ENCODE measurements at places on chromosomes 7 and 10.

GRCh38 chr10:67599597-67599996, 96.4 kb downstream of the CTNNA3 start:
- DNase-seq = no peak

- DNase-seq = no peak
Observed at GRCh38 chr7:130881091-130881798, 147.2 kb upstream of the KLF14 start.

DNA sequence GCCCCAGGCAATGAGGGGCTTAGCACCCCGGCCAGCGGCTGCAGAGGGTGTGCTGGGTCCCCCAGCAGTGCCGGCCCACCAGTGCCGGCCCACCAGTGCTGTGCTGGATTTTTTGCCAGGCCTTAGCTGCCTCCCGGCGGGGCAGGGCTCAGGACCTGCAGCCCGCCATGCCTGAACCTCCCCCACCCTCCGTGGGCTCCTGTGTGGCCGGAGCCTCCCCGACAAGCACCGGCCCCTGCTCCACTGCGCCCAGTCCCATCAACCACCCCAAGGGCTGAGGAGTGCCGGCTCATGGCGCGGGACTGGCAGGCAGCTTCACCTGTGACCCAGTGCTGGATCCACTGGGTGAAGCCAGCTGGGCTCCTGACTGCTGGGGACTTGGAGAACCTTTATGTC, 3.5 kb upstream of the ACSL5 start:
- DNase-seq = no peak

GRCh38 chr10:14873090-14873760, 5.4 kb upstream of the SUV39H2 start:
- DNase-seq = no peak

GRCh38 chr10:11045995-11046775, 28.5 kb downstream of the CELF2 start:
- no peak for DNase-seq

DNA sequence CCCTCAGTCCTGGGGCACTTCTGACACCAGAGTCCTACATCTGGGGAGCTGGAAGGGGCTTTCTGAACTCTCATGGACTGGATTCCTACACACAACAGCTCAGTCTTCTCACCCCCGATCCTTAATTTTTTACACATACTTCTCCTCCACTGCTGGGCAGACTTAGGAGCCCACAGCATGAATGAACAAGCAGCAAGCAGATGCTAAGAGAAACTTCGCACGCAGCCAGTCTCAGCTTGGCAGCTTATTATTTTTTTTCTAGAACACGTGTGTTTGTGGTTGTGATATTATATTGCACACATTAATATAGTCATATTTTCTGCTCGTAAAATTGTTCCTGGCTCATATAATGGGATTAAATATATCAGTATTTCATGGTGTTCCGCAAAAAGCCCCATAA, 50.9 kb upstream of the LOXL4 start:
- no peak for DNase-seq

Measured in stimulated activated CD8-positive, alpha-beta memory T cell treated with anti-CD3 and anti-CD28 coated beads, Interleukin-4, amount 100 ng/mL, for 24 hours (primary cell).